ENCODE measurements at places on chromosomes 11 and 22.

- DNase-seq = no peak
Observed at GRCh38 chr11:121446752-121447156, 5.4 kb upstream of the SORL1 start.

DNA sequence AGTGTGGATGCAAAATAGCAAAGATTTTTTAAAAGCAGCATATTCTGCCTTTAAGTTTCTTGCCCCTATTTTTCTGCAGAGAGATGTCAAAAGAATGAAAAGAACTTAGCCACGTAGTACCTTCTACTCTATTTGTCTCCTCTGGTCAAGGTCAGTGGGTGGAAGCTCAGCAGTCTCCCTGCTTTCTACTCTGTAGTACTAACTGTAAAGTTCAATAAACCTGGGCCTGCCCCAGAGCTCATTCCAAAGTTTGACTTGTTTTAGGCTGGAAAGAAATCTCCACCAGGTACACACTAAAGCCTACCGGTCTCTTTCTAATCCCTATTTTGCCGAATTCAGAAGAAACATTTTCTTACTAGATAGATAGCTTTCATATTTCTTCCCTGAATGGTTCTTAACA, 247.9 kb upstream of the ARHGAP20 start:
- no peak for DNase-seq

DNA sequence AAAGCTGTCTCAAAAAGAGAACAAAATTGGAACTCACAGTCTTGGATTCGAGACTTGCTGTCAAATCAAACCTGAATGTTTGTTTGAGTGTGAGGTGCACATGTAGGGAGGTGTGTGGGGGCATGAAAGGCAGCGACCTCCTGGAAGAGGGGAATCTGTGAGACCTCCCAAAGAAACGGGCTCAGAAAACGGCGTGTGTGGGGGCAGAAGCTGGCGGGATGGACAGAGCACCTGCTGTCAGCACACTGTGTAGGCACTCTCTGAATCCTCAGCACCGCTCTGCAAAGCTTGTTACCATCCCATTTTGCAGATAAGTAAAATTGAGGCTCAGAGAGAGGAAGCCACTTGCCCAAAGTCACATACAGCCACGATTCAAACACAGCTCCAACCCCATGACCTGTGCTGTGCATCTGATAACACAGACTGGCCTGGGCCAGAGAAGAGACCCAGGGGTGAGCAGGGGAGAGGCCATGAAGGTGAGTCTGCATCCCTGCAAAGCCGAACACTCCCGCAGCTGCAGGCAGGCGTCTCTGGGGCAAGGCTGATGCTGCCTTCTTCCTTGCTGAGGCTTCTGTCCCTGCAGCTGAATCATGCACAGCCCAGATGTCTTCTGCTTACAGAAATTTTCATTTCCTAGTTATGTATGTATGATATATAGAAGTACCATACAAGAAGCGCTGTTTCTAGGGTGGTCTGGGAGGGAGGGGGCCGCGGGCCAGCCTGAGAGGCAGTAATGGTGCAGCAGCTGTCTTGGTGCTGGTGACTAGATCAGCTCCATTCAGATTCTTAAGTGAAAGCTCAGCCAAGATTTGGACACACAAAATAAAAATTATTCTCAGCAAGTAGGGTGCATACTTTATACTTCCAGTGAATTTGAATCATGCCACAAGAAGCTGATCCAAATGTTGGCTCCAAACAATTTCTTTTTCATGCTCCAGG, 67.3 kb upstream of the SHISAL1 start:
- no peak for DNase-seq

GRCh38 chr22:28299753-28300152, 379.9 kb downstream of the TTC28 start:
- no peak for DNase-seq

Measured in activated CD4-positive, CD25-positive, alpha-beta regulatory T cell (primary cell).